ENCODE measurements at places on chromosomes 5 and 9.
A peak's percentile ranks its signal among the peaks of the same experiment; 100 is the strongest.

GRCh38 chr5:78985116-78985724 lies at the start of gene ARSB:
TSS of gene ARSB (minus strand) at chr5:78985310. CDS start at chr5:78985248, 62 bp downstream.
- no peaks in the 10 kb centered on the region for H3K36me3 ChIP-seq
- peak within 1 kb of the TSS; percentile 74 for H3K4me3 ChIP-seq
- peak; percentile 66 for DNase-seq
- H3K27me3 ChIP-seq = no peaks in the 10 kb centered on the region
- H3K4me1 ChIP-seq = peaks cover 25% of the 10 kb centered on the region

DNA sequence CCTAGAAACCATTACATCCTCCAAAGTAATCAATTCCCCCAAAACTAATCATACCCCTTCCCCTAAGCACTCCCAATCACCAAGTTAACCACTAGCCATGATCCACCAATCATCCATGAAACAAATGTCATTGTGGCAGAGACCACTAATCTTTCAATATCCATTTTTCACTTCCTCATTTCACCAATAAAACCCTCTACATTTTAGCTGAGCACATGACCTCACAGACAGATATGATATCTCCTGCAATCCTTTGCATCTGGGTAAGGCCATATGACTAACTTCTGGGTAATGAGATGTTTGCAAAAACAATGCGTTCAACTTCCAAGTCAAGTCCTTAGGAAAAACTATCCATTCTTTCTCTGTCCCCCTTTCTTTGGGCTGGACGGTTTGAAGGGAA lies 20.7 kb downstream of the OR2S2 start:
- H3K36me3 ChIP-seq = no peaks in the 10 kb centered on the region
- H3K27ac ChIP-seq = no peak overlapping the region
- peaks cover 9% of the 10 kb centered on the region for H3K4me1 ChIP-seq
- no peaks in the 10 kb centered on the region for H3K27me3 ChIP-seq
- DNase-seq = no peak

- no peaks in the 10 kb centered on the region for H3K4me1 ChIP-seq
- no peak for DNase-seq
- no peak overlapping the region for H3K27ac ChIP-seq
- no peak overlapping the region for H3K4me3 ChIP-seq
- H3K36me3 ChIP-seq = no peaks in the 10 kb centered on the region
- H3K27me3 ChIP-seq = no peaks in the 10 kb centered on the region
Observed at GRCh38 chr9:87255431-87256155, 242.1 kb upstream of the DAPK1 start.

GRCh38 chr5:16707869-16708192 lies 91.0 kb upstream of the RETREG1 start:
- no peak overlapping the region for H3K27ac ChIP-seq
- no peak for DNase-seq
- H3K4me3 ChIP-seq = no peak overlapping the region
- H3K4me1 ChIP-seq = no peaks in the 10 kb centered on the region
- H3K36me3 ChIP-seq = no peaks in the 10 kb centered on the region
- H3K27me3 ChIP-seq = peaks cover 6% of the 10 kb centered on the region

GRCh38 chr9:34500623-34501267 lies 22.0 kb downstream of the ENHO start:
- H3K36me3 ChIP-seq = no peaks in the 10 kb centered on the region
- peak; percentile 76 for DNase-seq
- H3K27me3 ChIP-seq = no peaks in the 10 kb centered on the region
- no peak overlapping the region for H3K27ac ChIP-seq

GRCh38 chr5:8340739-8341344 lies 471.9 kb downstream of the MTRR start:
- H3K27me3 ChIP-seq = no peaks in the 10 kb centered on the region
- no peak overlapping the region for H3K4me3 ChIP-seq
- no peaks in the 10 kb centered on the region for H3K36me3 ChIP-seq

DNA sequence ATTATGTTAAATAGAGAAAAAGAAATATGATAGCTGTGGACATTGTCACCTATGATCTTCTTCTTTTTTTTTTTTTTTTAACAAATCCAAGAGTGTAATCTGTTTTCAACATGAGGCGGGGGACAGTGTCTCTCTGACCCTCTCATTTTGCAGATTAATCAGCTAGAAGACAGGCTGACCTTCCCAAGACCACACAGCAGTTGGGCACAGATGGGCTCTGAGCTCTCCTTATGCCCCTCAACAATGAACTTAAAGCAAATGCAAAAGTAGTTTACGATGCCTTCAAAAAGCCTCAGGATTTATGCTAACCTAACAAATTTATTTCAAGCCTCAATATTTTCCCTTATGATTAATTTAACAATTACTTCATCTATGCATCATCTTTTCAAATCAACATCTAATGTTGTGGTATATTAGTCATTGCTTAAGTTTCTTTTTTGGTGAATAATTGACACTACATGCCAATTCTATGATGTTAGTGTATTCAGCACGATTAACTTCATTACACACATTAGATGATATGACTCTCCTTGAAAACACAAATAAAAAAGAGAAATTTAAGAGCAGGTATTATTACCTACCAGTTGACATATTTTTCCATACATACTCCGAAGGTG lies 7.4 kb downstream of the NFIL3 start:
- H3K27me3 ChIP-seq = no peaks in the 10 kb centered on the region
- no peak for DNase-seq
- H3K4me3 ChIP-seq = no peak overlapping the region
- H3K4me1 ChIP-seq = peaks cover 13% of the 10 kb centered on the region
- H3K36me3 ChIP-seq = no peaks in the 10 kb centered on the region
- H3K27ac ChIP-seq = no peak overlapping the region

All from liver (tissue), 10 donors.